Lung (tissue), 17 donors: ENCODE measurements at places on chromosomes 16 and 17. TPM values are rescaled to one million over a fixed set of nuclear protein-coding genes. Genes with fewer than 3 reads are reported as not detected.

DNA sequence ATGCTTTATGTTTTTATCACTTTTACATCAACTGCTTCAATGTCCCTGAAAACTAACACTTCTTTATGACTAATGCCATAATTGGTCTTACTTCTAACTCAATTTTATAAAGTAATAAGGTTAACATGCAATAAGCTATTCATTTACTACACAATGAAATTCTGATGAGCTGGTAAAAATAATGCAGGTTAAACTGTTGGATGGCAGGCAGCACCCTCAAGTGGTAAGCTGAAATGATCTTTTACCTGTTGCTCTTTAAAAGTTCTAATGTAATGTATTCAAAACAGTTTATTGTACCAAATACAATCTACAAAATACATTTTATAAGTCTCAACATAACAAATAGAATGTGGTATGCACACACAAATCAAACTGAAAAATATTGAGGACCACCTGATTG is 1280.3 kb downstream of the CDH8 start:
- H3K27me3 ChIP-seq: no peaks in the 10 kb centered on the region
- H3K4me1 ChIP-seq: no peaks in the 10 kb centered on the region
- H3K36me3 ChIP-seq: no peaks in the 10 kb centered on the region
- DNase-seq: no peak
- H3K27ac ChIP-seq: no peak overlapping the region
- H3K4me3 ChIP-seq: no peak overlapping the region

The STH gene
- total RNA-seq: not detected

- DNase-seq: peak; percentile 71
- H3K27ac ChIP-seq: no peak overlapping the region
- no peaks in the 10 kb centered on the region for H3K36me3 ChIP-seq
- H3K4me1 ChIP-seq: no peaks in the 10 kb centered on the region
- no peak overlapping the region for H3K4me3 ChIP-seq
Measured at GRCh38 chr16:85445064-85445778, 167.9 kb upstream of the GSE1 start.

The NOG gene
- 2.7 TPM for total RNA-seq

DNA sequence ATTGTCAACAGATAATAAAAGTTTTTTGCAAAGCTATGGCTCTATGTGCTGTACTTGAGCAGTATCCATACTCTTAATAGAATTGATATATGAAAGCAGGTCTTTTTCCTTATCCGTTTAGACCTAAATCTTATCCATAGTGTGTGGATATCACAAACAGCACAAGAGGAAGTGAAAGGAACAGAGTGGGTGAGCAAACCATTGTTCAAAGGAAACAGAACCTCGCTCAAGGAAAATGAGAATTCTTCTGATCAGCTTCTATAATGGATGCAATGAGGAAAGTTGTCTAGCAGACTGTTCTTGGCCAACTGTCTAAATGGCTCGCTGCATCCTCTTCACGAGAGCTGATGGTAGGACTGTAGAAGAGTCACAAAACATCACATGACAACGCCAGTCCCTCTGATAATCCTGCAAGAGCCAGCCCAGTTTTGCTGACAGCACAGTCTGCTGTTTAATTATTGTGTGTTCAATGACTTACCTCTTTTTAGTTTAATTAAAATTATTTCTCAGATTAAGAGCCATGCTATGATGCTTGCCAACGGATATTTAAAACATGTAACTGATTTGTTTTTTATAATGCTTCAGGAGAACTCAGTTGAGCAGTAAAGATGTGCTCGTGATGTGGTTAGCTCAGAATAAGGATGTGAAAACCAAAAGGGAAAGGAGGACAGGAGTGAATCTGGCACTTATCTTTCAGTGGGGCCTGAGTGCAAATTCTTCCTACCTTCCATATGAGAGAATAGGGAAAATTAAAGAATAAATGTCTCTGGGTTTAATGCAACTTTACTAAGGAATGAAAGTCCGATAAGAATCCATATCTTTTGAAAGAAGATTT is 38.5 kb downstream of the WWOX start:
- no peak for DNase-seq
- H3K36me3 ChIP-seq: no peaks in the 10 kb centered on the region
- no peak overlapping the region for H3K4me3 ChIP-seq
- H3K27me3 ChIP-seq: no peaks in the 10 kb centered on the region

DNA sequence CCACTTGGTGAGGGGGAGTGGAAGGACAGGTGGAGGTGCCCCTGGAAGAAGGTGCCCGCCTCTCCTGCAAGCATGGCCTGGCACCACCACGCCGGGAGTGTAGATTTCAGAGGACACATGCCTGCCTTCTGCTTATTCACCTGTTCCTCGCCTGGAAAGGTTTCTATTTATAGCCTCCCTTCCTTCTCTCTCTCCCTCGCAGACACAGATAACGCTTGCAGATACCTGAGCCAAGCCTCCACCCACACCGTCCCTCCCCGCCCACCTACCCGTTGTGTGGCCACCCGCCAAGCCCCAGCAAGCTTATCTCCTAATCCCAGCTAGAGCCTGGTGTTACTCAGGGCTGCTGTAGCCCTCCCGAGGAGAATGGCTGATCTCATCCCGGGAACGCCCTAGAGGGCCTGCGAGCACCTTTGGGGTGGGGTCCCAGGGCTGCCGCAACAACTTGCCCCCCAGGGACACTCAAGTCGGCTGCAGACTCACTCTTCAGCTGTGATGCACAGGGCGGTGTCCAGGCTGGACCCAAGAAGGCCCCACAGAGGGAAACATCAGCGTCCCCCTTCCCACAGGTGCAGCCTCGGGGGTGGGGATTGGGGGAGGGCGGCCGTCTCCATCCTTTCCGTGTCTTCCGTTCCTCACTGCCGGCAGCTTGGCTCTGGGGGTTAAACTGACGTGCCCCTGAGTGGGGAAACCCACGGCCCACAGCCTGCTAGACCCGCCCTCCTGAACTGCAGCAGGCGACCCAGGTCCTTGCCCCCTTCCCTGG is 1.9 kb upstream of the SNAI3 start:
- peaks cover 37% of the 10 kb centered on the region for H3K27me3 ChIP-seq
- no peaks in the 10 kb centered on the region for H3K36me3 ChIP-seq
- H3K27ac ChIP-seq: no peak overlapping the region
- no peaks in the 10 kb centered on the region for H3K4me1 ChIP-seq

DNA sequence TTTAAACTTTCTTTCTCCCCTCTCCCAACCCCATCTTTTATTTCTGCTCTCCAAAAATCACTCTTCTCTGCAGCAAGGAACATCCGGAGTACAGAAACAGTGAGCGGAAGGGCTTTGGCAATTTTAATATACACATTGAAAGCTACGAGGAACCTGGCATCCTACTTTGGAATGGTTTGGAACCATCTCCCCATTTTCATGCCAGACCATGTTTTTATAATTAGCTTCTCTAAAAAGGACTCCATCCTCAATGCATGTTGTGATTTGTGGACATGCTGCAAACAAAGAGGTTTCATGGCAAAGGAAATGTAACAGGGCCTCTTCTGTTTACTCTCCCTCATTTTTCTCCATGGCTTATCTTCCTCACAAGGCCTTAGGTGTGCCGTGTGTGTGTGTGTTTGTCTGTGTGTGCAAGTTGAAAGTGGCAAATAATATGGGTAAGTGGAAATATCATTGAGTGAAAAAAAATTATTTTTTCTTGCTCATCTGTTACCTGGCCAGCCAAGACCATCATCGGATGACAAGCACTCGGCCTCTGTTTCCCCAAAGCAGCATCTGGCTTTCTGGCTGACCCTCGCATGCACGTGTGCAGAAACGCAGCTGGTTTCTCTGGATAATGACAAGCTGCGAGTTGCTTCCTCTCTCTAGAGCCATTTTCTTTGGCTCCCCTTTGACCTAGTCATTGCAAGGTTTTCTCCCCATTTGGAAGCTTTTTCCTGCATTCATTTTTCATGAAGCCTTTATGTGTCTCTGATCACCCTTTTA is 585.0 kb downstream of the TMEM114 start:
- no peaks in the 10 kb centered on the region for H3K36me3 ChIP-seq
- H3K27me3 ChIP-seq: no peaks in the 10 kb centered on the region
- H3K27ac ChIP-seq: no peak overlapping the region
- H3K4me1 ChIP-seq: no peaks in the 10 kb centered on the region

GRCh38 chr16:75754141-75754540 is 27.9 kb upstream of the CPHXL start:
- no peak overlapping the region for H3K4me3 ChIP-seq
- DNase-seq: peak; percentile 93
- peak overlapping the region; percentile 20 for H3K27ac ChIP-seq
- no peaks in the 10 kb centered on the region for H3K36me3 ChIP-seq
- H3K27me3 ChIP-seq: no peaks in the 10 kb centered on the region
